ENCODE measurements at places on chromosomes 3 and 15.

GRCh38 chr3:132418916-132419315 is 1.6 kb downstream of the DNAJC13 start:
- DNase-seq, result no peak

DNA sequence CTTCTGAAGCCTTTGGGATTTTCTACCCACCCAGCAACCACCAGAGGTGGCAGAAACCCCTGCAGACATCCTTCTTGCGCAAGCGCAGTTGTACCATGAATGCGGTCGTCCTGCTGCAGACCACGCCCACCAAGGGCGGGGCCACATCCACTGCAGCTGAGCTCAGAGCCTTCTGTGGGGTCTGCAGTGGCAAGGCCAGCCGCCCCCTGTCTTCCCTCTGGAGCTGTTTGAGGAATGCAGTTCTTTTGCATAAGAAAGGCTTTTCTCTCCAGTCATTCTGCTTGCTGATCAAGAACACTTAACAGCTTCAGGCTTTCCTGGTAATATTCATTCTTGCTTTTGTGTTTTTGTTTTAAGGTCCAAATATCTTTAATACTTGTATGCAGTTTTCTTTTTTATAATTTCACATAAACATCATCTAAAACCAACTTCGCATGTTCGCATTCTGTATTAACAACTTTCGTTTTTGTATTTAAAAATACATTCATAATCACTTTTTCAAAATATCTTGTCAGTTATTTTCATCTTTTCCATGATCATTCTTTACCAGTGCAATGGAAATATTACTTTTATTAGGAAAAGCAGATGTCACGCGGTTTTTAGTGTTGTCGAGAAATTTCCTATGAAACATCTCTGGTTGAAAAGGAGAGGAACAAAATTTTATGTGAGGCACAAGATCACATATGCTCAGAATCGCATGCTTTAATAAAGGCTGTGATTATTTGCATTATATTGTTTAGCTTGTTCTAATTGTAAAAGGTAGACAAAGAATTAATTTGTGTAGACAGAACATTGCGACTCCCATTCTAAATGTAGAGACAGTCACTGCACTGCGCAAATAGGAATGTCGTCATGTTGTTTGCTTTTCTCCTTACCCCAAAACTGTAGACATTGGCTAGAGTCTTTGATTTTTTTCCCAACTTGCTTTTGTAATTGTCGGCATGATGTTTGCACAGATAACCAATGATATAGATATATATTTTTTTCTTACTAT is 98.1 kb upstream of the SNRPN start:
- no peak for DNase-seq

DNA sequence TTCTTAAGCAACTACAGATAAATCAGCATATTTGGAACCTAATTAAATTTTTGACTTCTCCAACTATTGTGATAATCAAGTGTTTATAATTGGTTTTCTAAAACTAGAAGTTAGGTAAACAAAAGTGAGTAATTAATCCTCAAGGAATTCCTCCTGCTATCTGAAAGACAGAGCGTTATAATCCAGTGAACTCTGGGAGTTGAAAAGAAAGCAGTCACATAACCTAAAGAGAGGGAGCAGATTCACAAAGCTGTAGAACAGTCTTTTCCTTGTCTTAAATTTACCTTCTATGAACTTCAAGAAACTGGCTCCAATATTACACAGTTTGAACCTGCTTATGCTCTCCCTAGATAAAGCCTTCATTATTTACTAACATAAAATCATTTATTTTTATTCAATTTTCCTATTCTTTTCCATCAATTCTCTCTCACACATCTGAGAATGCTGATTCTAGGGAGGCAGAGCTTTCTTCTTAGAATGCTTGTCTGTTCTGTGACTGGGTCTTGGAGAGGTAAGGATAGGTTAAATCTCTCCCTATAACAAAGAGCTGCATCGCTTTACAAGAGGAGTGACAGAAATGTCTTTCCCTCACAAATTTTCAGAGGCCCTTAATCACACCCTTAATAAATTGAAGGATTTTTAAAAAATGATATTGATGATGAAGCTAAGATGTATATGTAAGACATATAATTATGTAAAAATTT is 132.8 kb downstream of the TUSC7 start:
- DNase-seq, result no peak

DNA sequence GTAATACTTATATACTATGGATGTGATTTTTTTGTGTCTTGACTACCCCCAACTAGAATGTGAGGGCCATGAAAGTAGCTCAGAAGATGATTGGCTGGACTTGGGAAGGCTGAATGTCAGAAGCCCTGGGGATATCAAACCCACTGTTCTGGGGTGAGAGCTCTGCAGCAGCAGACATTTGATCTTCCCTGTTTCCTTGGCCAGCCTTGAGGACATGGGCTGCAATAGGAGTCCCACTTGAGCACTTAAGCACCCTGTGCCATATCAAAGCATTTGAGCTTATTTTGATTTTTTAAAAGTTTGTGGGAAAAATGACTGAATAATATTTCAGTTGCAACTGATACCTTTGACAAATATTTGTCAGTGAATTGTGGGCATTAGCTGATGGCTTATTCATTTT is 21.7 kb downstream of the GTF2E1 start:
- DNase-seq, result no peak

GRCh38 chr3:122694966-122695365 is 14.3 kb downstream of the PARP14 start:
- DNase-seq, result no peak

DNA sequence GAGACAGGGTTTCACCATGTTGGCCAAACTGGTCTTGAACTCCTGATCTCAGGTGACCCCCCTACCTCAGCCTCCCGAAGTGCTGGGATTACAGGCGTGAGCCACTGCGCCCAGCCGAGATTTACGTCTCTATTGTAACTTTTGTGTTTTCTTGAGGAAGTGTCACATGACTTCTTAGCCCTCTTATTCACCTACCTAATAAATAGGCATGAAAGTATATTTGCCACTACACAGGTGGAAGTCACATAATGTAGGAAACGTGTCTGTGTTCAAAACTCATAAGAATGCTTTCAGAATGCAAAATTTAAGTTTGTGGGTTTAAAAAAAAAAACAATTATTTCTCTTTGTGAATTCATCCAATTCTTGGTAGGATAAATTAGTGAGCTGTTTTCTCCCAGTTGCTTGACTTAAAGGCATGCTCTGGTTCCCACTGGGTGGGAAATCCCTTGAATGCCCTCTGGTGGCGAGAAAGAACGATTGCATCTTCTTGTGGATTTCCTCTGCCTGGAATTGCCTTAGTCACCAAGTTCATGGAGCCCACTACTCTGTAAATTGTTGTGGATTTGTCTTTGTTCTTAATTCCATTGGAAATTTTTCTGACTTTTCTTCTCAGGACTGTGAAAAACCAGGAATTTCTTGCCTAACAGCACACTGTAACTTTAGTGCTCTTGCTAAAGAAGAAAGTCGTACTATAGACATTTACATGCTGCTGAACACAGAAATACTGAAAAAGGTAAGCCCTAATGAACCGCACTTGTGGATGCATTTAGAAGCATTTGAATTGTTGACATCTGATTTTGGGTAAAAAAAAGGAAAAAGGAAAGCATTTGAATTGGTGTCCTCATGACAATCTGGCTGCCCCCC is 82.2 kb upstream of the CTDSPL start:
- DNase-seq, result peak; percentile 15

- no peak for DNase-seq
These were observed 337.8 kb upstream of the CBLB start for GRCh38 chr3:106206613-106207012.

DNA sequence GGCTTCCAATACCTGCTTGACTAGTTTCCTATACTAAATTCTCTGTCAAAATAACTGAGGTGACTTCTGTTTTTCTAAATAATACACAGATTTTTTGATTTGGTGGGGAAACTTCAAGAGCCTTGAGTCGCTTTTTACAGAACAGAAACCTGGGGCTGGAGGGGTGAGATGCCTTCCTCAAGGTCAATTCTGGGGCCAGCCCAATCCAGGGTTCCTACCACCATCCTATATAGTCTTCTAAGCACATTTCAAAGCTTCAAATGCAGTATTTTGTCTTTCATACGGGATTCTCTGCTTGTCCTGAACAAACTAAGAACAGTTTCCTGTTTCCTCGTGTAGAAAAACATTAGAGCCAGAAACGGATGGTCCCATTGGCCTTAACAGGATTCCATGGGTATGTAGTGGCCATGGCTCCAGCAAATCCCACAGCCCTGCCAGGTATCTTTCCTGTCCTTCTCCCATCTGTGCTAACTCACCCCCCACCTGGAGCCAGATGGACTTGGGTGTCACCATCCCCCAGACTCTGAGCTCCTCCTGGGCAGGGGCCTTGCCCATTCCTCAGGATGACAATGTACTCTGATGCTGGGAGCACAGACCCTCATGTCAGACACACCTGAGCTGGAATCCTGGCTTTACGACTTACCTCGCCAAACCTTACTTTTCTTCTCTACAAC is 146.9 kb downstream of the KLF13 start:
- no peak for DNase-seq

DNA sequence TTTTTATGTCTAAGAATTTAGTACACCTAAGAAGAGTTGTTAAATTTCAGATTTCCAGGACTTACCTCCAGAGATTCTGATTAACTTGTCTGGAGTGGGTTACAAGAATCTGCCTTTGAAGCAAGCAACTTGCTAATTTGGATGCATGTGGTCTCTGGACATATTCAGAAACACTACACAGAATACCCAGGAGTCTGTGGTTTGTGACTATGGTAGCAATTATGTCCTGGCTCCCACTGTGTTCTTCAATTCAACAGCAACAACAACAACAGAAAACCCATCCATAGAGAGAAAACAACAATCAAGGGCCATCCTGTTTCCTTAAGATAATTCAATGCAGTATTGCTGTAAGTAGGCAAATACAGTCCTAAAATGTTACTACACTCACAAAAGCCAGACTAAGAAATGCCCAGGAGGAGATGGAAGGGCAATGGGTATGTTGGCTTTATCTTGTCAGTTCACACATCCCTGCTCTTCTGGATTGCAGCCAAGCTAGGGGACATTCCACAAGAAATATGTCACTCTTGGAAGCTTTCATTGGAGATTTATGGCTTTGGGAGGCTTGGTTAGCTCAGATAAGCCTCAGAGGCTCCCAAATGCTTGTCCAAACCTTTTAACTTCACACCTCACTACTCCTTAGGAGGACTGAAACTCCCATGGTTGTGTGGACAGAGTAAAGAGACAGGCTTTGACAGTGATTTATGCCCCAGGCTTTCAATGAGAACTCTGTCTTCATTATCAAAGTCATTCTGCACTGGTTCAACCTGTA is 99.4 kb upstream of the MRPL3 start:
- no peak for DNase-seq

- DNase-seq, result no peak
These were observed 65.2 kb upstream of the TRA2B start for GRCh38 chr3:186002884-186003472.

GRCh38 chr15:101139986-101140696 is 111.7 kb downstream of the CHSY1 start:
- no peak for DNase-seq

DNA sequence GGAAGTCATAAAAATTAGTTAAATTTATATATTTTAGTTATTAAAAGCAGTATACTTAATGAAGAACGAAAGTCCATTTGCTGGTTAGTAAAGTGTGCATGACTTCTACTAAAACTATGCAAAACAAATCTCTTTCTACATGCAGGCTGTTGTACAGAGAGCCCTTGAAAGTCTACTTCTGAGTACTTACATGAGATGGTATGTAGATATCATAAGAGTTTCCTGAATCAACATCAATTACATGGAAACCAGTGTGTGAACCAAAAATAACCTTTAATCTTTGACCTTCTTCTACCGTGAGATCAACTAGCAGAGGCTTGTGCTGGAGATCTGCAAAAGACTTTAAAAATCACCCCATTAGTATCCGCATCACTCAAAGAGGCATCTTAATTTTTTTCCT is 42.1 kb upstream of the SLC2A2 start:
- no peak for DNase-seq

Data from NCI-H2107 (cell line).